Large intestine (tissue), 12 donors: ENCODE measurements at places on chromosomes 7 and 10. TPM values are rescaled to one million over a fixed set of nuclear protein-coding genes. Genes with fewer than 3 reads are reported as not detected.

DNA sequence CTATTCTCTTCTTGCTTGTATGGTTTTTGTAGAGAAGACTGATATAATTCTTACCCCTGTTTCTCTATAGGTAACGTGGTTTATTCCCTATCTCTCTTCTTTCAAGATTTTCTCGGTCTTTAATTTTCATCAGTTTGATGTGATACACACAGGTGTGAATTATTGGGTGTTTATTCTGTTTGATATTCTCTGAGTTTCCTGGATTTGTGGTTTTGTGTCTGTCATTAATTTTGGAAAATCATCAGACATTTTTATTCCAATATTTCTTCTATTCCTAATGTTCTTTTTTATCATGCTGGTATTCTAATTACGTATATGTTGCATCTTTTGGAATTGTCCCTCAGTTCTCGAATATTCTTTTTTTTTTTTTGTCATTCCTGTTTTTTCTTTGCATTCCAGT lies 225.0 kb upstream of the CSTF2T start:
- no peak for DNase-seq

DNA sequence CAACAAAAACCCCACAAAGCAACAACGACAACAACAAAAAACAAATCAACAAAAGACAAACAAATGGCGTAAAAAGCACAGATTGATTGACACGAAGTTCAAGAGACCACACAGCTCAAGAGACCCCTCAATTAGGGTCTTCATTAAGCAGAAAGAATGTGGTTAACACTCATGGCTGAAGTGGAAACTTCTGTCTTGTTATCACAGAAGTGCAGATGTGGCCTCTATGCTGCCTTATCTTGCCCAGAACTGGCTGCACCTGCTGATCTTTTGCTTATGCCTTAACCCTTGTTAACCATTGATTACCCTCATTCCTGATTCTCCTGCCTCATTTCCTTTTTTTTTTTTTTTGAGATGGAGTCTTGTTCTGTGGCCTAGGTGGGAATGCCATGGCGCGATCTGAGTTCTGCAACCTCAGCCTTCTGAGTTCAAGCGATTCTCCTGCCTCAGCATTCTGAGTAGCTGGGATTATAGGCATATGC lies 3.5 kb upstream of the DAGLB start:
- DNase-seq = peak; percentile 65

GRCh38 chr10:112307358-112308124 lies 24.3 kb downstream of the TECTB start:
- DNase-seq = peak; percentile 66

DNA sequence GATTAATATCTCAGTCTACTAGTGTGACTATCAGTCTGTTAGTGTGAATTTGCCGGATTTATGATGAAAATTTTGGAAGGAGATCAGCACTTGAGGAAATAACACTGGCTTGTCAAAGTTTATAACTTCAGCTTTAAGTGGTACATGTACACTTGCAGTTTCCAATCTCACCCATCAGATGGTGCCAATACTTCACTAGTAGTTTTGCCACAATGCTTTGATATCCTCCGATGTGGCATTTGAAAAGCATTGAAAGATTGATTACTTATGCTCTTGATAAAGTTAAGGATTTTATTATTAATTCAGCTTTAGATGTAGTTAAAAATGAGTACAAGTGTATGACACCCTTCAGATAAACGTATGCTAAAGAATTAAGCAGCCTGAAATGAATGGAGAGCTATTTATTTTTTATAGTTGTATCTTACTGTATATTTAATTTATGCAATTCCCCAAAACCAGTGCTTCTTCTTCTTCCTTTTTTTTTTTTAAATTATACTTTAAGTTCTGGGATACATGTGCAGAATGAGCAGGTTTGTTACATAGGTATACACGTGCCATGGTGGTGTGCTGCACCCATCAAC lies 98.2 kb downstream of the ANLN start:
- DNase-seq = peak; percentile 51

DNA sequence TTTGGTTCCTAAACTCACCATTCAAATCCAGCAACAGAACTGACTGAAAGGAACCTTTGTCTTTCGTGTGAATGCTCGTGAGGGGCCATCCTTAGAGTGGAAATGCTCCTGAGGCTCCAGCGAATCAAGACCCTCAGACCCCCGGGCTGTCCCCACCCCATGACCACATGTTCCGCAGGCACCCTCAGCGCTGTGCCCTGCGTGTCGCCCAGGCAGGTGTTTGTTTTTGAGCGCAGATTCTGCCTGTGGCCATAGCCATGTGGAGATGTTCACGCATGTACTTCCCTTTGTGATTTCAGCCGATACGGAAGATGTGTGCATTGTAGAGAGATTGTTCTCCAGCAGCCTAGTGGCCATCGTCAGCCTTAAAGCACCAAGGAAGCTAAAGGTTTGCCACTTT lies 24.2 kb downstream of the WIPI2 start:
- no peak for DNase-seq

- no peak for DNase-seq
These were observed 63.7 kb downstream of the ST7 start for GRCh38 chr7:117017017-117017451.

- no peak for DNase-seq
These were observed 40.1 kb upstream of the RET start for GRCh38 chr10:43036481-43037428.

Gene PLXDC2
- 19.0 TPM for polyA plus RNA-seq

Gene AUTS2
- 51.3 TPM for polyA plus RNA-seq
